ENCODE measurements at places on chromosomes 12 and 14.
A peak's percentile ranks its signal among the peaks of the same experiment; 100 is the strongest.

DNA sequence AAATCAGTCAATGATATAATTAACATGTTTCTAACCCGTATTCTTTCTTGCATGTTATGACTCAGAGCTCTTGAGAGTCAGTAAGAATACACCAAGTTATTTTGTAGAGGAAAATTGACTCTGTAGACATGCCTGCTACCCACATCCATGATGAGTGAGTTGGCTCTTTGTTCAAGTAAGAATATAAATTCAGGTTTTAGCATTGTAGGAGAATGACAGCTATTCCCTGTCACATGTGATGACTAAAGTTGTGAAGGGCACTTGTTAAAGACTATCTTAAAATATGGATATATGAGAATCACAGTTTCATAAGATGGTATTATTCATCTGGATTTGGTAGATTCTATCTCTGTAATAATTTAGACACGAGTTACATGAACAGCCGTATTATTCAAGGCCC lies 209.1 kb downstream of the CCDC59 start:
- DNase-seq: no peak

GRCh38 chr14:89418976-89419375 lies 1.9 kb upstream of the FOXN3 start:
- DNase-seq: peak; percentile 34

GRCh38 chr14:102857444-102857843 lies 65.0 kb upstream of the AMN start:
- DNase-seq: no peak

- peak; percentile 11 for DNase-seq
Measured at GRCh38 chr12:24760606-24761378, 188.1 kb downstream of the BCAT1 start.

- peak; percentile 80 for DNase-seq
Measured at GRCh38 chr12:92505254-92506231, 197.2 kb upstream of the PLEKHG7 start.

DNA sequence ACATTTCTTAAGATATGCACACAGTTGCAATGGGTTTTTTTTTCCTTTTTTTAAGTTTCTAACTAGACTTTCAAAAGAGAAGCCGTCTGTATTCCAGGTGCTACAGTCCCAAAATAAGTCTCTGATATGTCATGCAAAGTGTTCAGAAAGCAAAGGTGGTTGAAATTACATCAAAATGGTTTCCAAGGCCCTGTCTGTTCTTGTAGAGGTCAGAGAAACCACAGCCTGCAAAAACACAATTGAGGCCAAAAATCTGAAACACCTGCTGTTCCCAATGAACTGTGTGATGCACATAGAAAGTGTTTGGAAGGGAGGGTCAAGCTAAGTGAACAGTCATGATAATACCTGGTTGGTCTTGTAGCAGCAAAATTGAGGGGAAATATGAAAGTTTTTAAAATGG lies 91.0 kb downstream of the VRK1 start:
- peak; percentile 51 for DNase-seq

- DNase-seq: no peak
Measured at GRCh38 chr12:1542599-1542998, 51.8 kb downstream of the FBXL14 start.

GRCh38 chr12:40164034-40164433 lies 58.2 kb upstream of the SLC2A13 start:
- DNase-seq: no peak

GRCh38 chr12:126537961-126538530 lies 1472.8 kb downstream of the AACS start:
- no peak for DNase-seq

- peak; percentile 86 for DNase-seq
Measured at GRCh38 chr14:37985826-37986470, 221.8 kb upstream of the SSTR1 start.

GRCh38 chr14:89620436-89620835 lies 203.4 kb upstream of the FOXN3 start:
- DNase-seq: no peak

DNA sequence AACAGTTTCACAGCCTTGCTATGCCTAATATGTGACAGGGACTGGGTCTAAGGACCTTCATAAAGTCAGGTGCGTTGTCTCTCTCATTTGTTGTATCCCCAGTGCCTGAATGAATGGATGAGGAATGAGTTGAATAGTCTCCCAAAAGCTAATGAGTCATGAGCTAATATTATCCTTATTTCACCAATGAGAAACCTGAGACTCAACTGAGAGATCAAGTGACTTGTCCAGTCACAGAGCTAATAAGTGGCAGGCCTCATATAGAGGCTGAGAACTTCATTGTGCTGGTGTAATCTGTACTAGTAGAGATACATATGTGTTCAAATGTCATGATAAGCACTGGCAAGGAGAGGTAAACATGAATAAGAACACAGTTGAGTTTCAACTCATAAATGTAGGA lies 612.4 kb downstream of the NRXN3 start:
- no peak for DNase-seq

GRCh38 chr14:36224176-36224575 lies 47.7 kb upstream of the PTCSC3 start:
- DNase-seq: peak; percentile 26
